C1 segment of cervical spinal cord (tissue), 14 donors: ENCODE measurements at places on chromosomes 1 and 21.

GRCh38 chr1:74767490-74767889 lies 34.5 kb downstream of the TYW3 start:
- no peak for DNase-seq

GRCh38 chr1:155301342-155301841 lies at the start of gene PKLR:
TSS of gene PKLR (minus strand) at chr1:155301438. CDS start at chr1:155301395, 43 bp downstream.
- DNase-seq, result no peak

DNA sequence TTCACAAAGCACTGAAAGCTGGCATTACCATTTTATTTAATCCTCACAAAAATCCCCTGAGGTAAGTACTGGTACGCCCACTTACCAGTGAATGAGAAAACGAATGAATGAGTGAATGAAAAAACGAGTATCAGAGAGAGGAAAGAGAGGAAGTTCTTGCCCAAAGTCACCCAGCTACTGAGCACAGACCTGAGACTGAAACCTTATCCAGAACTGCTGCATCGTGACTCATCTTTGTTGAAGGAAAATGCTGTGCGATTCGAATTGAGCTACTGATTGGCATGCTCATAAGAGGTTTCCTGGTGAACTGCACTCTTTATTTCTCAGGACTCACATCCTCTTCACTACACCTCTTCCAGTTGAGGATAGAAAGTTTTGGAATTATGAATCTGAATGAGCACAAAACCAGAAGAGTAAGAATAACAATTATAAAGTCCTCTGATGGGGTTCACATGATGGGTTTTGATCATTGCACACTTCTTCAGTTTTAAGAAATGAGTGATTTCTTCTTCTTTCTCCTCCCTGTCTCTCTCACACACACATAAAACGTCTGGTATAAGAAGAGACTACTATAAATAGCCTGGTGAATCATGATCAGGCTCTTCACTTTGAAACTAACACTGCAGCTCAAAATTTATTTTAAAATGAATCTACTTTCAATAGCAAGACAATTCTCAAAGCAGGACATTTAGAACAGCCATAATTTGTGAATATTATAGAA lies 32.1 kb downstream of the IL12RB2 start:
- no peak for DNase-seq

- DNase-seq, result peak; percentile 21
Measured at GRCh38 chr1:25174730-25175612, 57.3 kb downstream of the SYF2 start.

DNA sequence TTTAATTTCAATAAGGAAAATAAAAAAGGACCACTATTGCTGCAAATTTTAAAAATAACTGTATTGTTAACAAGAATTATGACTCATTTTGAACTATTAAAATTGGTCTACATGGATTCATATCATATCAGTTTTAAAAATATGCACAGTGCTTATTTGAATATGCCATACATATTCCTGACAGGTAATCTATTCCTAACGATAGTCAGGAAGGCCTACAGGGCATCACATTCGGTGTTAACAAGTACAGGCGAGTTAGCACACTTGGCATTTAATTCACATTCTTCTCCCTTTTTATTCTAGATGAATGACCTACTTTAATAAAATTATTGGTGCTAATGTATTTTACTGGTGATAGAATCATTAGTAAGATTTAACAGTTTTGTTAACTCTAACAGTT lies 174.6 kb downstream of the USH2A start:
- no peak for DNase-seq

DNA sequence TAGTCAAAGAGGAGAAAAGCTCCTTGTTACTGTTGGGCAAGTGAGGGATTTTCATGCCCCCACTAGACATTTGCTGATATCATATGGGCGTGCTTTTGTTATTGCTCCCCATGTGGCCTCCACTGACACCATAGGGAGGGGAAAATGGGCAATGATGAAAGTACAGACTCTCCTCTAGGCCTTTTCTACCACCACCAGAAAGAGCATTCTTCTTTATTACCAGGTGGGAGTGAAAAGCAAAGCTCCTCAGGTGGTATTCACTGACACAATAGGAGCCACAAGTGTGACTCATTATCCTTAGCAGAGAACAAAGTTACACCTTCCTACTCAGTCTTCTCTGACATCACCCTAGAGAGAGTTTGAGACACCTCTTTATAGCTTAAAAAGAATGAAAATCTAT lies 667.1 kb downstream of the LTN1 start:
- no peak for DNase-seq

GRCh38 chr1:183032122-183032921 lies 9.1 kb downstream of the LAMC1 start:
- no peak for DNase-seq

DNA sequence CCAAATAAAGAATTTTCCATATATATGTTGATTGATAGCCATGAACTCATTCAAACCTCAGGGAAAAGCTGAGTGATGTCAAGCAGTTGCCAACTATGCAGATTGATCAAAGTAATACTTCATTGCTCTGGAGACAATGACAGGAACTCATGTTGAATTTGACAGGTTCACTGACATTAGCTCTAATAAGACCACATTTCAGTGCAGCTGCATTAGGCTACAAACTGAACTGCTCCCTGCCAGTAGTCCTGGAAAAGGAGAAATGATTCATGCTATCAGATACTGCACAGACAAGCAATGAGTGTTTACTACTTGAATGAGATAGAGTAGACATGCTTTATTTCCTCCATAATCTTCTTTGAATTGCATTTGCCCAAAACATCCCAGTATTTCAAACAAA lies 948.4 kb downstream of the MRPL39 start:
- DNase-seq, result no peak

GRCh38 chr1:160474392-160475242 lies 48.4 kb downstream of the SLAMF6 start:
- no peak for DNase-seq

DNA sequence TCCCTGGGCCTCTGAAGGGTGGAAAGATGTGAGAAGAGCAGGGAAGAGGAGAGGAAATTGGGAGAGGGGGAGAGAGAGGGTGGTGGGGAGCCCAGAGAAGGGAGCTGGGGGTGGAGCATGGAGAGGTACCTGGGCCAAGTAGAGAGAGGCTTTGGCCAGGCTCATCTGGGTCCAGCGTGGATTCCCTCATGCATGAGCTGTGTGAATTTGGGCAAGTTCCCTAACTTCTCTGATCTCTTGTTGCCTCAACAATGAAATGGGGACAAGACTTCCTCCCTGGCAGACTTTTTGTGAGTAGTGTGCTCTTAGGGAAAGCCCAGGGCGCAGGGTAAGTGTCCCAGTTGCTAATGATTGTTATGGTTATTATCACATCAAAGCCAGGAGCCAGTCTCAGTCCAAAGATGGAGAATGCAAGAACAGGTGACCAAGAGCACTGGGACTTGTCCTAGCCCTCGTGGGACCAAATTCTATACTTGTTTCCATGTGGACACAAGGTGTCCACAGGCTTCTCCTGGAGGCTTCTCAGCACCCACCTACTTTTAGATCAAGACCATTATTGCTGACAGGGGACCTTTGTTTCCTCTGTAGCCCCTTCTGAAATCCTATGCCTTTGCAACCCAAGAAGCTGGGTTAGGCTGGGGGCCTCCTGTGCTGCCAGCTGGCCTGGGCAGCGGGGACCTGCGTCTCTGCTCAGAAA lies 13.9 kb downstream of the IL6R start:
- no peak for DNase-seq

DNA sequence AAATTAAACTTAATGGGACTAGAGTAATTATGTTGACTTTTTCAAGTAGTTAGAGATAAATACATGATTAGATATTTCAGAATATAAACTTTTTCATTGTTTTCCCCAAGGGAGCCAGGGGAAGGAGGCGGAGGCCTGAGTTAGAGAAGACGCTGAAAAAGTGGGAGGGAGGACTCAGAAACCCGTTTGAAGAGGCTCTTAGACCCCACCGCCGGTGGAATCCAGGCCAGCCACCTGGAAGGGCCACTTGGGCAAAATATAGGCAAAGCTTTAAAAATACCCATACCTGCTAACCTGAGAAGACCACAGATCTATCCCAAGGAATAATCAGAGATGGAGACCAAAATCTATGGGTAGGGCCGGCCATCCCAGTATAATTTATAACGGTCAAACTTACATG lies 242.6 kb downstream of the PTPRU start:
- no peak for DNase-seq

DNA sequence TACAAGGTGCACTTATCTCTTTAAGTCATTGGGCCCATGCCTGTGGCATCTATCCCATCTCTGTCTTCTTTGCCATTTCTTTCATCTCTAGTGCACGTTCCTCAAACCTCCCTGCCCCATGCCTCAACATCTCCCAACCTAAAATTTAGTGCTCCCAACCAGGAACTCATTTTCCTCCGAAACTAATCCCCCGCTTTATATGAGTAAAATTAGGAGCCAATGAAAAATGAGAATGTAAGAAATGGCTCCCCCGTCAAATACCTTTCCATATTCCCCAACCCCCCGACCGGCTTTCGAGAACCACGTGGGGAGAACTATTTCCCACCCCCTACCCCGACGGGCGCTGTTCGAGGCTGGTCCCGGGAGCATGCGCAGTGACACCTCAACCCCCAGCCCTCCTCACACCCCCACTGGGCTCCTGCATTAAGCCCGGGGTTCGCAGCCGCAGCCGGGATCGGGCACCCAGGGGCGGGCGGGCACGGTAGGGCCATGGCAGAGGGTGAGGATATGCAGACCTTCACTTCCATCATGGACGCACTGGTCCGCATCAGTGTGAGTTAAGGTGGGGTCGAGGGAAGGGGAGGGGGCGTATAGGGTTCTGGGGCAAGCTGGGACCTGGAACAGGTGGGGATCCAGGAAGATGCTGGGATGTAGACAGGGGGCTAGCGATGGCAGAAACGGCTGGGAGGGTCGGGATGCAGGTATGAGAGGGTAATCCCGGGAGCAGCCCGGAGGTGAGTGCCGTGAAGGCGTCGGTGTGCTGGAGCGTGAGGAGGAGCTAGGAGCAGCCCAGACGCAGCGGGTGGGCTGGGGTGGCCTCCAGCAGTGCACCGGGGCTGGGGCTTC lies at the start of gene TRIM46:
TSS of gene TRIM46 (plus strand) at position 372 of the 846 bp plus-strand sequence. CDS start at position 490, 118 bp downstream.
- DNase-seq, result peak; percentile 81

DNA sequence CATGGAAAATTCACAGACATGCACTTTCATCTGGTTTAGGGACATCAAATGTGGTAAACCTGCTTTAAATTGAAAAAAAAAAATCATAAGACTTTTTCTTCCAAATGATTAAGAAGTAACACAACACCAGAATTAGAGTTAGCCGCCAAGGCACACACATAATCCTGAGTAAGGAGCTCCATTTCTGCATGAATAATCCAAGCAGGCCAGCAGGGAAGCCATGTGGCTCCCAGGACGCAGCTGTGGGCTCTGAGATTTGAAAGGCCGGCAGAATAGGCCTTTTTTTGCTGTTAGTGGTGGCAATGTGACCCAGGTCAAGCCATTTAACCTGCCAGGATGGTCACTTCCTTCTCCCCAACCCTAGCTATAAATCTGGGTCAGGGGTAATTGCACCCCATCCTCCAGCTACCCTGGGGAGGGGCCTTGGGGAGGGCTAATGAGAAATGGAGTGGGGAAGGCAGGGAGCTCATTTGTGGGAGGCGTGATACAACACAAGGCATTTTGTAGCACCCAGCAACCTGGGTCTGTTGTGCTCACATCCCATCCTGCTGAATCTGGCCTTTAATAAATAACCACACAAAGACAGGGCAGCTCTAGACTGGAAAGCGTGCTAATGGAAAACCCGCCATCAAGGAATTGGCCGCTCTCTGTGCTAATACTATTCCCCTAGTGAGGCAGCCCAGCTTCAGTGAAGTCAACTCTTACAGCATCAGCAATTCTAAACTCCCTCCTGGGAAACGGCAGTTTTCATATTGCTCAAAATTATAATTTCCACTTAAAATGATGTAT lies 178.5 kb downstream of the RHOU start:
- no peak for DNase-seq

GRCh38 chr1:195763907-195764374 lies 844.3 kb downstream of the KCNT2 start:
- DNase-seq, result no peak

DNA sequence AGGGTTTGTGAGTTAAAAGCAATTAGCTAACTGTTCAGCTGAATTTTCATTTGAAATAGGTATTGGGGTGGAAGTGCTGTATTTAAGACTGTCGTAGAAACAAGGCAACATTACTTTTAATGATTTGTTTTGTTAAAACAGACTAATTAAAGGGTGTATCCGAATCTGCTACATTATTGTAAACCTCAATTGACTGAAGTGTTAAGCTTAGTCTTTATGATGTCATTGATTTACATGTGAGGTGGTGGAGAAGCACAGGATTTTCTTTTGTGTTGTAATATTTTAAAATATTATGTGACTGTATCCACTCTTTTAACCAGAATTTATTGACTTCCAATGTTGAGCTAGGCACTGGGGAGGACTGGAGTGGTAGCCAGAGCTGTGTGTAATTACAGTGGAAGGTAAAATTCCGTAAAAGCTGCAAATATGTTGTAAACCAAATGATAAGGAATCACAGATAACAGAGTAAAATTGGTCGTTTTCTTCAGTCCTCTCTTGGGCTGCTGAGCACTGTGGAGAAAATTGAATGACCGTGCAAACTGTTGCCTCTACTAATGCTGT lies 1.6 kb downstream of the HOOK1 start:
- DNase-seq, result no peak

GRCh38 chr1:184376369-184376768 lies 10.5 kb upstream of the C1orf21 start:
- no peak for DNase-seq

DNA sequence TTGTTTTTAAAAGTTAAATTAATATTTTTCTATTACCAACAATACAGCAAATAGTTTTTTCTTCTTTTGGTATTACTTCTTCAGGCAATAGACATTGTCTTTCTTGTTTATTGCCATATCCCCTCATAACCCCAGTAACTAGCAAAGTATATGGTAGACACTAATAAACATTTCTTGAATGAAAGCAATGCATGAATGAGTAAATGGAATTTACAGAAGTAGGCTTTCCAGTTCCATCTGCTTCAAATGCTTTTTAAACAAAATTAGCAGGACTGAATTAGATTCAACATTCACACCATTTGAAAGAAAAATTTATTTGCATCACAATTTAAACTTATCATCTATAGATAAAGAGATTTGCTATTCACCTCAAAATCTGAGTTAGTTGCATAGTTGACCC lies 5.6 kb upstream of the DR1 start:
- no peak for DNase-seq

DNA sequence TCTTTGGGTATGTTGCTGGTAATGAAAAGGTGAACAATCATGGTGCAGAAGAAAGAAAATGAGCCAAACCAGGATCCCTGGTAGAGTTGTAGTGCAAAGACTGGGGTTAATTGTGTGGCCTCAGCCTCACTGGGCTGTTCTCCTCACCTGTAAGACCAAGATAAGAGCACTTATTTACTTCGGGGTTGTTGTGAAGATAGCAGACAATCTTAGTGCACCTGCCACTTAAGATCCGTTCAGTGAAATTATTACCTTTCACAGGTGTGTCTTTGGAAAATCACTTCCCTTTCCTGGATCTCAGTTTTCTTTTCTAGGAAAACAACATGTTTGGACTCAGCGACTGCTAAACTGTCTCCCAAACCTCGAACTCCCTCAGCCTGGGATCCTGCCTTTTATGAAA lies 1.3 kb upstream of the FGGY start:
- no peak for DNase-seq

DNA sequence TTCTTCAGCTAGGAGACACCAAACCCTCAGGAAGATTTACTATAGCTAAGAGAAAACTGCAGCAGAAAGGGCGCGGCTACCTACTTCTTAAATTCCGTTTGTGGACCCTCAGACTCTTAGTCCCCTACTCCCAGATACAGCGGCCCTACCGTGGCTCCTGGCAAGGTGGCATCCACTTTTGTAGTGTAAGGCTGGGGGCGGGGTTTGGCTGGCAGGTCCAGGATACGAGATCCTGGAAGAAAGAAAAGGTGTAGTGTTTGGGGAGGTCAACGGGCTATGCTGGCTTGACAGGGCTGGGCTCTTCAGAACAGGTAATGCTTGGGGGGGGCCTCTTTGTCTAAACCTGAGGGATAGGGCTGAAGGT lies 280 bp downstream of the CREB3L4 start:
- DNase-seq, result no peak

GRCh38 chr1:7249516-7249915 lies 464.3 kb downstream of the CAMTA1 start:
- no peak for DNase-seq
